NCI-H1048 (cell line): ENCODE measurements at places on chromosomes 16 and 17.

DNA sequence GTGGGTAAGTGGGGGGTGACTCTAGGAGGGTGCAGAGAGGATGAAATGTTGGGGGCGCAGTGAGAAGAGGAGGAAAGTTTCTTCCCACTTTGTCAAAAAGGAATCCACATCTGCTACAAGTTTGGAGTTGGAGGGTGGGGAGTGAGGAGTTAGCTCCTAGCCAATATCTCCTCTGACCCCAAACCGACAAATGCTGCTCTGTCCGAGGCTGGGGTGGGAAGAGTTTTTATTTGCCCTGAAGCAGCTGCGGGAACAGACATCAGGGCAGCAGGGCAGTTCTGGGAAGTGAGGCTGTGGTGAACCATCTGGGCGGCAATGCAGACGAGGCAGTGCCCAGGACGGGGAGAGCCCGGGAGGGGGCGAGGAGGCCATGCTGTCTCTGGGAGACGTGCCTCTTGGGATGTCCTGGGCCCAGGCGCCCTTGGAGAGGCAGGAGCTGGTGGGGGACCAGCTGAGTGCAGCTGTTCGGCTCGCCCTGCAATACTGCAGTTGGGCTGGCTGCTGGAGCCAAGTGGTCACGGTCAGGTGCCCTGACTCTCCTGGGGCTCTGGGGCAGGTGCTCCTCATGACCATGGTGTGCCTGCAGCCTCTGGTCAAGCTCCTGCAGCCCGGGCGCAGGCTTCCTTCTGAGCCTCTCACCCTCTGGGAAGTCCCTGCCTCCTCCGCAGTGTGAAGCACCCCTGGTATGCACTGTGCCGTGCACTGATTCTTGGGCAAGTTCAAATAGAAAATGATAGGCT, 6.4 kb upstream of the SOCS3 start:
- no peak for DNase-seq

GRCh38 chr17:32849879-32850278, 27.0 kb downstream of the MYO1D start:
- no peak for DNase-seq

- no peak for DNase-seq
Observed at GRCh38 chr17:63775420-63775819, 1.4 kb downstream of the DDX42 start.

GRCh38 chr16:83211711-83212110, 584.9 kb downstream of the CDH13 start:
- no peak for DNase-seq
